Activated T-helper 1 cell treated with anti-CD3 and anti-CD28 coated beads, Interleukin-2, amount 50 U/mL, for 16 hours (primary cell): ENCODE measurements at places on chromosomes 12 and 14.

DNA sequence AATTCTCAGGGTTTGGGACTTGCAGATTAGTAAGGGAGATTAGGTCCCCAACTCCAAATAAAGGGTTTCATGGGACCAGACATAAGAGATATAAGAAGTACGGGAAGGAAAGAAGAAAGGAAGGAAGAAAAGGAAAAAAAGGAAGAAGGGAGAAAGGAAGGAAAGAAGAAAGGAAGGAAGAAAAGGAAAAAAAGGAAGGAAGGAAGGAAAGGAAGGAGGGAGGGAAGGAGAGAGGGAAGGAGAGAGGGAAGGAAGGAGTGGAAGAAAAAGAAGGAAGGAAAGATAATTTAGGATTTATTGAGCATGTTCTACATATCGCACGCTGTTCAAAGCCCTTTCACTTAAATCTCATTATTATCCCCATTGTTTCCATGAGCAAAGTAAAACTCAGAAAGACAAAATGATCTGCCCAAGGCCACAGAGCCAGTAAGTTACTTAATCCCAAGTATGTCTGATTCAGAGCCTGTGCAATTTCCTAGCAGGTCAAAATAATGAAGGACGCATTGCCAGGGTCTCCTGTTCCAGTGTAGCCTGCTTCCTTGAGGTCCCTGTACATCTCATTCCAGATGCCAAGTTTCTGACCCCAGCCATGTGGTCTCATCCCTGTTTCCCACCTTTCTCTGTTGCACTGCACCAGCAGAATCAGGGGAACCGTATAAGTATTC lies 3.9 kb upstream of the HDAC7 start:
- DNase-seq: no peak

GRCh38 chr14:38171197-38171596 lies 36.5 kb upstream of the SSTR1 start:
- no peak for DNase-seq

- DNase-seq: no peak
Measured at GRCh38 chr14:71538288-71538687, 393.9 kb upstream of the RGS6 start.

GRCh38 chr12:123094349-123095077 lies 56.4 kb downstream of the PITPNM2 start:
- no peak for DNase-seq

DNA sequence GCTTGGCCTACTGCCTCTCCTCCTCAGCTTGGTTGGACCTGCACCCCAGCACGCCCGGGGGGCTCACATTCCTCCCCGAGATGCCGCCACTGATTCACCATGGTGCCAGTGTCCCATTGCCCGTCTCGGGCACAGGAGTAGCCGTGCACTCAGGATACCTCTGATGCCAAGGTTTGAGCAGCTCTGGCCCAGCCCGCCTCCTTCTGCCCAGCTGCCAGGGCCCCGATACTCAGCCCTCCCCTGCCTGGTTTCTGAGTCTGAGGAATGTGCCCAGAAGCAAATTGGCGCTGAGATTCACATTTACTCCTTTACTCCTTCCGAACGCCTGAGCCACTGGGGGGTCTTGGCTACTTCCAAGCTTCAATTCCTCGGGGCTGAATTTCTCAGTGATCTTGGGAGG lies 63.5 kb downstream of the NINJ2 start:
- no peak for DNase-seq

- no peak for DNase-seq
Measured at GRCh38 chr12:115709540-115710011, 567.9 kb downstream of the MED13L start.

- DNase-seq: no peak
Measured at GRCh38 chr12:54213079-54213478, 24.3 kb upstream of the SMUG1 start.
